SIG-M5 (cell line): ENCODE measurements at places on chromosomes 7 and 10.

DNA sequence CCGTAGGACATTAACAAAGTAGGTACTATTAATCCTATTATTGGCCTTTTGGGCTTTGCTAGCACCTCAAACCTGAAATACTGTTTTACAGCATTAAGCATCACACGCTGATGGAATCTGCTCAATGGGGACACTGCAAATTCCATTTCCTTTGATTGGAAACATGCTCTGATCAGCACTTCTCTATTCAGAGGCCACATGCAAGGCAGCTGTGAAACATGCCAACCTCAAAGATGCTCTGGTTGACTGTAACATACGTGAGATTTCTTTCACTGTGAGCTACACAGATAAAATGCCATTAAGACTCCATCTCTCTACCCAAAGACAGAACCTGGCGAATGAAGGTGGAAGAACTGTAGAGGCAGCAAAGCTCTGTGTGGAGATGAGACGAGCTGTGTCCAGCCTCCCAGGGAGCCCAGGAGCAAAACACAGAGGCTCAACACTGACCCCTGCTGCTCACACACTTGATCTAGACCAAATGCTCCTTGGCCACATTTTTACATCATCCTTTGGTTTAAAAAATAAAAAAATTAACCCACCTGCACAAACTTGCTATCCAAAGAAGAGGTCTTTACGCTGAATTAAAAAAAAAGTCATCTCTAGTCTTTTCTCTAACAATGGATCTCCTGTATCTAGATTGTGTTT, 8.0 kb downstream of the RSU1 start:
- DNase-seq, result no peak

GRCh38 chr10:95761939-95762492, 6.1 kb downstream of the ENTPD1 start:
- DNase-seq, result no peak

- no peak for DNase-seq
These were observed 161.0 kb downstream of the TEX36 start for GRCh38 chr10:125521721-125522680.

GRCh38 chr7:159172400-159172799, 27.7 kb upstream of the VIPR2 start:
- no peak for DNase-seq

DNA sequence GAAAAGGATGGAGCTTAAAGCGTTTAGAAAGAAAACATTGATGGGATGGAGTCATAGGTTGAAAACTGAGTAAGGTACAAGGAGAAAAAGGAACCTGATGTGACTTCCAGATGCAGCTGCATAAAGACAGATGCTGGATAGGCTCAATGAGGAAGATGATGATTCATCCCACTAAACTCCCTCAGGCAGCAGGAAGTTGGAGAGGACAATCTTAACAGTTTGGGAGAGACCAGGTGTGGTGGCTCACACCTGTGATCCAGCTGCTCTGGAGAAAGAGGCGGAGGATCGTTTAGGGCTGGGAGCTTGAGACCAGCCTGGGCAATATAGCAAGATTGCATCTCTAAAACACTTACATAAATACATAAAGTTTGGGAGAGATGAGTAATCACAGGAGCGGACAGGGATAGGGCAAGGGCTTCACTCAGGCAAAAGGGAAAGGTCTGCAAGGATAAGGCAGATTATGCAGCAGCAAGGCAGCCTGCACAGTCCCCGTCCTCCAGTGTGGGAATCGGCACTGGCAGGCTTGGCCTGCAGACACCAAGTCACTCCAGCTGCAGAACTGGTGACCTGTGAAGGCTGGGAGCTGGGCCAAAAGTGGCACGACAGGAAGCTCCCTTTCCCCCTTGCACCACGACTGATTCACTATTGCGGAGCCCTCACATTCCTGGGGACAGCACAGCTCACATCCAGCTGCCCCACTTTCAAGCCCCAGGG, 438.5 kb downstream of the GRID1 start:
- no peak for DNase-seq

DNA sequence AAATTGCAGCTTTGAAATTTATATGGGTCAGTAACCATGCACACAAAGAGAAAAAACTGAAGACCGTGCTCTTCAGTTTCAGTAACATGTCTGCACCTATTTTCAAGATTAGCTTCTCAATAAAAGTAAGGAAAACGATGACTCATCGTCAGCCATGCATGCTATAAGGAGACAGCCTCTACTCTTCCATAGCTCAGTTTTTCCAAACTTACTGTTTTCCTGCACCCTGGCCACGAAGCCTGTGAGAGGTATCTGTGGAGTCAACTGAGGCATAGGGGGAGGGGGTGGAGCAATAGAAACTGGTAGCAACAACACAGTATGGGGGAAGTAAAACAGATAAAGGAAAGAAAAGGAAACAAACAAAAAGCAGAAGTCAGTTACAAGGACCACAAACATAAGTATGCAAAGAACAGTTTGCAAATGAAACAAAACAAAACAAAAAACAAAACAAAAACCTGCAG, 58.0 kb downstream of the PDSS1 start:
- DNase-seq, result no peak

- no peak for DNase-seq
These were observed 228.1 kb downstream of the KIF20B start for GRCh38 chr10:89929282-89930026.

DNA sequence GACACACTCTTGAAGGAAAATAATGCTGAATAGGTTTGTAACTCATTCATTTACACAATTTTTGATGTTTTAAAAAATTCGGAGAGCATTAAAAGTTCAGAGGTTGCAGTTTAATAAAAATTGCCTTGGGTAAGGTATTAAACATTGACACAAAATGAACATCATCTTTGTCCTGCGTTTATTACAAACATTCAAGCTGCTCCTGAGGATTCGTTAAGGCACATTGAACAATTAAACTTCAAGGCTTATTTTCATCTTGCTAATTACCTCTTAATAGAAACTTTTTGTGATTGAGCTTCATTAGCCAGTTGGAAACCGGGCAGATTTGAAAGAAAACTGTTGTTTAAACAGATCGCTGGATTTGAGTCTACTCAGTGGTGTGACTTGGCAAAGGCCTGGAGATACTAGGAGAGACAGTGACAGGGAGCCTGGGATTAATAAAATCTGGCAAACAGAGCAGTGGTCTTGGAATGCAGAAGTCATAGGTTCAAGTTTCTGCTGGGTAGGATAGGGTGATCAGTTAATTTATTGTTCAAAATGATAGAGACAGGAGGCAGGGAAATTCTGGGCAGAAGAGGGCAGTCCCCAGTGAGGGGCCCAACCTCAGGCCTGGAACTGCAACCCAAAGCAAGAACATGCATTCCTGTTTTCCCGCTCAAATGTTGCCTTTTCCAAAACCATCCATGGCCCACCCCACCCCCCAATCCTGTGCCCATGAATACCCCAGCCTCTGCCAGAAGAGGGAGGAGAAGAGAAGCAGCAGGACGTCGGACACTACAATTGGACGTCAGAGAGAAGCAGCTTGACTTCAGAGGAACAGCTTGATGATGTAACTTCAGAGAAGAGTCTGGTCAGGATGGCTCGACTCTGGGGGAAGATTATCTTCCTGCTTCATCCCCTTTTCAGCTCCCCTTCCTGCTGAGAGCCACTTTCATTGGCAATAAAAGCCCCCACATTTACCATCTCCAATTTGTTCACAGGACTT, 43.5 kb upstream of the SLC35G1 start:
- DNase-seq, result no peak

- DNase-seq, result no peak
These were observed 122.7 kb upstream of the STEAP4 start for GRCh38 chr7:88429382-88429781.

- DNase-seq, result no peak
These were observed 11.5 kb upstream of the SP8 start for GRCh38 chr7:20798081-20798693.

DNA sequence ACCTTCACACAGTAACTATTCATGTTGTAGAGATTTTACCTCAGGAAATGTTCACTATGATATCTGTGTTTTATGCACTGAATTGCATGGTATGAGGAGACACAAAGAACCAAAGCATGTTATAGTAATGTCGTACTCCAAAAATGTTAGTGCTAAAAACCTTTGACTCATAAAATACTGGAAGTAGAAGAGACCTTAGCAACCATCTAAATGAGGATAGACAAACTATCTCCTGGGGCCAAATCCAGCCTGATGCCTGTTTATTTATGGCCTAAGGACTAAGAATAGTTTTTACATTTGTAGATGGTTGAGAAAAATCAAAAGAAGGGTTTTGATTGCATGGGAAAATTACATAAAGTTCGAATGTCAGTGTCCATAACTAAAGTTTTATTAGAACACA, 535.1 kb downstream of the INHBA start:
- DNase-seq, result no peak

DNA sequence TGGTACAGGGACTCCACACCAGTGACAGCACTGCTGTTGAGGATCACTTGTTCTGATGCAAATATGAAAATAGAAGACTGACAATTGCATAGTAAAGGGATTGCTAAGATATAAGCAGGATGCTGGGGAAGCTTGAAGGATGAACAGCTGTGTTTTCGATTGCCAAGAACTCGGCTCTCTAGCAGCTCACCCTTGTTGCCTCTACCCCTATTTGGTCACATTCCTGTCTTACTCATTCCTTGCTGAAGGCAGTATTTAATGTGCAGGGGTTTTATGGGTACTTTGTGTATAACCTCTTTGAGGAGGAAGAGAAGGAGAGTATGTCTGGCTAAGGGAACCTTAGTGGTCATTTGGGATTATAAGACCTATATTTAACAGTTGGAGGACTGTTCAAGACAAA, 218.8 kb downstream of the AUTS2 start:
- no peak for DNase-seq

- no peak for DNase-seq
These were observed 74.4 kb upstream of the PAX2 start for GRCh38 chr10:100670828-100671479.

GRCh38 chr10:106395041-106395749, 769.3 kb downstream of the SORCS1 start:
- no peak for DNase-seq

GRCh38 chr10:92757711-92758104, 68.0 kb downstream of the HHEX start:
- DNase-seq, result no peak

DNA sequence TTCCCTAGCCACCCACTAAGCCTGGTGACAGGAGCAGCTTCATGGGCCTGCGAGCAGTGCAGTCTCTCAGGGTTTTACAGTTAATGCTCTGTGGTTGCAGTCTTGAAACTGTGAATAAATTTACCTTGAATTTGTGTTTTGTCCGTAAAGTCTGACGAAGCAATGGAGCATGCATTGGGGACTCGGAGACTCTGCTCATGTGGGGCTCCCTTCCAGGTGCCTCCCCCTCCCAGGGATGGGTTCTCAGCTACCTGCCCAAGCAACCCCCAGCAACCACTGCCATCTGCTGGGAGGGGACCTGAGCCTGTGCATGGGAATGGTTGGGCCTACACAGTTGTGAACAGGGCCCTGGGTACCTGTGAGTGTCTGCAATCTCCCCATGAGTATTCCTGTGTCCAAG, 36.3 kb upstream of the IKZF1 start:
- no peak for DNase-seq

DNA sequence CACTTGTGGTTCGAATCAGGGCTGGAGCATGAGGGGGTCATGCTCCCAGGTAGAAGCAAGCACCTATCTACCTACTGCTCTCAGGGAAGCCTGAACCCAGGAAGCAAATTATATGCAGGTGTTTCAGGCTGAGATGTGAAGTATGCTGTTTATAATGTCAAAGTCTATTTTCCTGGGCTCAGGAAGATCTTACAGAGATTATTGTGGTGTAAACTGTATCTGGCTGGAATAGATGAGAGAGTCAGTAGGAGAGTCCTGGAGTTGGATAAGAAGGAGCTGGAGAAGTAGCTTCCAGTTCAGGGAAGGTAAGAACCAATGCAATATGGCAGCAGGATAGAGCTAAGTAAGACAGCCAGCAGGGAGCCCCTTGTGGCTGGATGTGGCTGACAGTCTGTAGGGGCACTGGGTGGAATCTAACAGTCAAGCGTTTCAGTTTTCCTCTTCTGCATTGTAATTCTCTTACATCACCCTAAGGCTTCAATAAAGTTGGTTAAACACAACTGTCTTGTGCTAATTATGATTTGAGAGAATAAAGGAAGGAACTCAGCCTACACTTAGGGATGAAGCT, 105.9 kb upstream of the EEPD1 start:
- DNase-seq, result peak; percentile 53

DNA sequence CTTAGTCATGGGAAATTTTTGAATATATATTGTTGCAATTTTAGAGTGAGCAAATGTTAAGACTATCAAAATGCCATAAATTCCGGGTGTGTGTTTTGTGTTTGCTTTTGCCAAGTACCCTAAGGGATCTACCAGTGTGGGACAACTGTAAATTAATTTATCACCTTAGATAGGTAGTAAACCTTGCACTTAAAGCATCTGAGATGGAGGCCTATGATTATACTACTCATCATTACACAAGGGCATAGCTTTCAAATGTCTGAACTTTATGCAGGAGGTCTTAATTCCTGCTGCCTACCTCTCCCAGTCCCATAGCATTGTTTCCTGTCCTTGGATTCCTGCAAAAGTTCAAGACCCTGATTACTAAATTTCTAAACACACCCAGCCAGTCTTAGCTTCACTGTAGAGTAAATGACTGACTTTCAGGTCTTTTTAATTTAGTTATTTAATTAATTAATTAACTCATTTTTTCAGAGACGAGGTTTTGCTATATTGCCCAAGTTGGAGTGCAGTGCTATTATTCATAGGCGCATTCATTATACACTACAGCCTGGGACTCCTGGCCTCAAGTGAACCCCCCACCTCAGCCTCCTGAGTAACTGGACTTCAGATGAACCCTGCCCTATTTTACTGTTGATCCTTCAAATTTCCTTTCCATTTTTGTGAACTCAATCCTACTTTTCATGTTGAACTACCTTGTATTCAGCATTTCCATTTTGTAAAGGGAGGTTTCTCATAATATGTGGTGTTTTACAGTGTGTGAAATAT, 47.0 kb downstream of the THSD7A start:
- no peak for DNase-seq

DNA sequence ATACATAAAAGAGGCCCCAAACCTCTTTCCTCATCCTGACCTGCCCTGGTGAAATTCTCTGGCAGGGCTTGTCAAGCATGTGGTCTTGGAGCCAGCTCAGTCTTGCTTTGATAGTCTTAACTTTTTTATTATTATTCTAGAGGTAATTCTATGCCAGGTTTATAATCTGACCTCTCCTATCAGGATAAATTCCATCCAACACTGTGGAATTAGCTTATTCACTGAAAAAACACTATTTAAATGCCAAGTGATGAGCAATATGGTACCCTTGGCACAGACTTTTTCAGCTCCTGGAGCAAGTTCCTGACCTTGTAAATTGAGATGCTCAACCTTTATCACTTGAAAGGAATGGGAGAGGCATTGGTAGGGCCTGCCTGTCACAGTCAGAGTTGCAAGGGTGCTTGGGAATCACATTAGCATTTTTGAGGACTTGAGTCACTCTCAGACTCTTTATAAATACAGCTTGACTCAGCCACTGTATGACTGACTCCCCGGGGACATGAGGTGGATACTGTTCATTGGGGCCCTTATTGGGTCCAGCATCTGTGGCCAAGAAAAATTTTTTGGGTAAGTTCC, at the start of gene CPA4:
Gene CPA4 (plus strand): TSS at position 480 of the 576 bp plus-strand sequence. CDS start 20 bp downstream, at position 500.
- no peak for DNase-seq

DNA sequence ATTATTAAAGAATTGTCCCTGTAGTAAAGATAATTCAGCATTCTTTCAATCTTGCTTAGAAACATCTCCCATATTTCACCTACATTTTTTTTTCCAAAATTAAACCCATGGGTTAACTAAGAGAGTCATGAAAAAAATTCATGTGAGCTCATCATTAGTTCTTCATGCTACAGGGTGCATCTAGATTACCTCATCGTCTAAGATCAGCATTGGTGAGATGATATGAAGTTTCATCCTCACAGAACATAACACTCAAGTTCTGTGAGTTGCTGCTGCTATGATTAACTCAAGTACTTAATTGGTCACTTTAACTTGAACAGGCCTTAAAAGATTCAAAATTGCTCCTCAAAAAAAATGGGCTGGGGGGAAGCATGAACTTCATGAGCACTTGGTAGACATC, 50.0 kb downstream of the RAB11FIP2 start:
- no peak for DNase-seq
